ENCODE measurements at places on chromosomes 3 and 15. TPM values are rescaled to one million over a fixed set of nuclear protein-coding genes. Genes with fewer than 3 reads are reported as not detected.

SLC24A5 gene
- not detected for total RNA-seq

SOX14 gene
- 0.44 TPM for total RNA-seq

CCDC80 gene
- total RNA-seq, result 134 TPM

C3orf70 gene
- 3.0 TPM for total RNA-seq

ADGRG7 gene
- total RNA-seq, result not detected

SMCO1 gene
- total RNA-seq, result not detected

BTLA gene
- total RNA-seq, result not detected

PCBP4 gene
- total RNA-seq, result 58.3 TPM

SYNPR gene
- 3.7 TPM for total RNA-seq

OXTR gene
- total RNA-seq, result 12.7 TPM

DCLK3 gene
- total RNA-seq, result 0.07 TPM

CACNA1D gene
- total RNA-seq, result 2.8 TPM

C15orf61 gene
- 7.8 TPM for total RNA-seq

SEC62 gene
- 104 TPM for total RNA-seq

OSBPL10 gene
- total RNA-seq, result 27.8 TPM

FAM227B gene
- 9.4 TPM for total RNA-seq

TLR9 gene
- 0.16 TPM for total RNA-seq

ARHGEF26 gene
- total RNA-seq, result 6.2 TPM

DPH6 gene
- 20.6 TPM for total RNA-seq

LRRC49 gene
- 21.2 TPM for total RNA-seq

MYZAP gene
- 3.8 TPM for total RNA-seq

FGD5 gene
- total RNA-seq, result 3.4 TPM

FAM81A gene
- 1.0 TPM for total RNA-seq
